ENCODE measurements at places on chromosomes 5 and 9. TPM values are rescaled to one million over a fixed set of nuclear protein-coding genes. Genes with fewer than 3 reads are reported as not detected.

Gene SLC25A46
- 66.6 TPM for total RNA-seq

Gene IFNB1
- total RNA-seq, result not detected

Gene NAIP
- total RNA-seq, result 0.89 TPM

Gene CCNI2
- not detected for total RNA-seq

Gene MYOZ3
- not detected for total RNA-seq

Gene SLC23A1
- total RNA-seq, result not detected

Gene KIAA0825
- 2.5 TPM for total RNA-seq

Gene SLC6A18
- total RNA-seq, result not detected

Gene GDA
- total RNA-seq, result not detected

Gene PAPPA
- 7.3 TPM for total RNA-seq

Gene CYLC2
- total RNA-seq, result not detected

Gene SEMA4D
- total RNA-seq, result under 0.01 TPM

Gene PCDH1
- not detected for total RNA-seq

Gene TGFBI
- 671 TPM for total RNA-seq

Gene CAMK4
- total RNA-seq, result 5.2 TPM

Gene SMIM33
- not detected for total RNA-seq

Gene PCDHGA8
- 0.86 TPM for total RNA-seq

Gene NSD1
- total RNA-seq, result 18.8 TPM

Gene PLPP7
- 14.9 TPM for total RNA-seq

Gene PCDHGC5
- 1.2 TPM for total RNA-seq

Gene ACTBL2
- total RNA-seq, result 3.2 TPM

Gene MSMP
- not detected for total RNA-seq

Gene ZCCHC10
- 7.6 TPM for total RNA-seq

Gene ANKRD34B
- total RNA-seq, result not detected

Gene OR1L8
- total RNA-seq, result not detected

Gene AQP3
- 2.3 TPM for total RNA-seq

Gene IPPK
- 27.4 TPM for total RNA-seq

Gene ALDH7A1
- 22.9 TPM for total RNA-seq

Gene LHX3
- total RNA-seq, result not detected

Gene PCDHB11
- total RNA-seq, result not detected

Gene COL5A1
- total RNA-seq, result 212 TPM

Gene FGF1
- total RNA-seq, result 1.8 TPM

Gene CARTPT
- total RNA-seq, result not detected

Gene CDC25C
- 24.3 TPM for total RNA-seq

Gene PFN3
- total RNA-seq, result not detected

Gene FASTKD3
- 17.6 TPM for total RNA-seq

Gene PAIP2
- total RNA-seq, result 72.7 TPM

Gene KCNT1
- total RNA-seq, result not detected

Gene NUDT12
- 12.7 TPM for total RNA-seq

Gene PPP2R2B
- total RNA-seq, result not detected

Gene OCLN
- 1.2 TPM for total RNA-seq

Gene TSLP
- 0.35 TPM for total RNA-seq

Gene PCAT7
- total RNA-seq, result under 0.01 TPM

Gene TAF11L10
- not detected for total RNA-seq

Gene ANKRD31
- total RNA-seq, result not detected

Gene CDX1
- not detected for total RNA-seq

Gene PTGDS
- 16.1 TPM for total RNA-seq

Gene RUSC2
- total RNA-seq, result 26.2 TPM

Gene FOXI1
- total RNA-seq, result not detected

Gene INSYN2B
- 12.1 TPM for total RNA-seq

Gene FGF10
- not detected for total RNA-seq

Gene INSL4
- total RNA-seq, result not detected

Gene SLC6A3
- total RNA-seq, result not detected

Gene OR1Q1
- total RNA-seq, result not detected

Gene UNC5A
- total RNA-seq, result under 0.01 TPM

Gene SPATA31D4
- not detected for total RNA-seq

Measured in myometrial cell (primary cell).